ENCODE measurements at places on chromosomes 1 and 21.

DNA sequence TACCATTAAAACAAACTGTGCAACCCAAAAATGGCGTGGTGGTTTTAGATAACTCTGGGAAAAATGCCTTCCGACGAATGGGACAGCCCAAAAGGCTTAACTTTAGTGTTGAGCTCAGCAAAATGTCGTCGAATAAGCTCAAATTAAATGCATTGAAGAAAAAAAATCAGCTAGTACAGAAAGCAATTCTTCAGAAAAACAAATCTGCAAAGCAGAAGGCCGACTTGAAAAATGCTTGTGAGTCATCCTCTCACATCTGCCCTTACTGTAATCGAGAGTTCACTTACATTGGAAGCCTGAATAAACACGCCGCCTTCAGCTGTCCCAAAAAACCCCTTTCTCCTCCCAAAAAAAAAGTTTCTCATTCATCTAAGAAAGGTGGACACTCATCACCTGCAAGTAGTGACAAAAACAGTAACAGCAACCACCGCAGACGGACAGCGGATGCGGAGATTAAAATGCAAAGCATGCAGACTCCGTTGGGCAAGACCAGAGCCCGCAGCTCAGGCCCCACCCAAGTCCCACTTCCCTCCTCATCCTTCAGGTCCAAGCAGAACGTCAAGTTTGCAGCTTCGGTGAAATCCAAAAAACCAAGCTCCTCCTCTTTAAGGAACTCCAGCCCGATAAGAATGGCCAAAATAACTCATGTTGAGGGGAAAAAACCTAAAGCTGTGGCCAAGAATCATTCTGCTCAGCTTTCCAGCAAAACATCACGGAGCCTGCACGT lies 82.1 kb downstream of the PRDM2 start:
- no peak for DNase-seq

- no peak for DNase-seq
Observed at GRCh38 chr1:210298296-210298695, 30.4 kb upstream of the HHAT start.

DNA sequence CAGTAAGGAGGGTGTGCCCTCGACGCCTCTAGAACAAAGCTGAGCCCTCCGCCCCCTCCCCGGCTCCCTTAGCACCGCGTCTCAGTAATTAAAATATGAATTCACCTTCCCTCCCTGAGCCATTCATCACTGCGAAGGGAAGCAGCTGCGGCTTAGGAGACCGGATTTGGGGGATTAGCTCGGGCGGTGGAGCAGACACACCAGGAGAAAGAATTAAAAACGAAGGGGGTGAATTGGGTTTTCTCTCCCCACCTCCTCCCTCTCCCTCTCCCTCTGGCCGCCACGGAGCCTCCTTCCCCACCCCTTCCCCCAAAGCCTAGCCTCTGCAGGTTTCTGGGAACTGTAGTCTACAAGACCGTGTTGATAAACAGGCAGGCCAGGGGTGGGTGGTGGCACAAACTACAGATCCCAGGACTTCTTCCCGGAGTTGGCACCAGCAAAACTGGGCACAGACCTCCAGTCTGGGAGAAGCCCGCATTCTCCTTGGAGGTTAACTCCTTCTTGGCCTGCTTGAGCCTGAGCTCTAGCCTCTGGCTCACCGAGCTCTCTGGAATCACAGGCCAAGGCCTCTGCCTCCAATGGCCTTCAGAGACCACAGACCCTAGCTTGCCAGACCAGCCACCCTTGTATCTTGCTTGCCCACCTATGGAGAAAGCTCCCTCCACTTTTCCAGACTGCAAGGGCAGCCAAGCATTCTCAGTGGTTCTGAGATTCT lies 10.8 kb downstream of the BLACAT1 start:
- DNase-seq = no peak

GRCh38 chr21:39209334-39209688 lies 26.1 kb upstream of the PSMG1 start:
- no peak for DNase-seq

- no peak for DNase-seq
Observed at GRCh38 chr1:41679994-41680393, 195.5 kb upstream of the EDN2 start.

DNA sequence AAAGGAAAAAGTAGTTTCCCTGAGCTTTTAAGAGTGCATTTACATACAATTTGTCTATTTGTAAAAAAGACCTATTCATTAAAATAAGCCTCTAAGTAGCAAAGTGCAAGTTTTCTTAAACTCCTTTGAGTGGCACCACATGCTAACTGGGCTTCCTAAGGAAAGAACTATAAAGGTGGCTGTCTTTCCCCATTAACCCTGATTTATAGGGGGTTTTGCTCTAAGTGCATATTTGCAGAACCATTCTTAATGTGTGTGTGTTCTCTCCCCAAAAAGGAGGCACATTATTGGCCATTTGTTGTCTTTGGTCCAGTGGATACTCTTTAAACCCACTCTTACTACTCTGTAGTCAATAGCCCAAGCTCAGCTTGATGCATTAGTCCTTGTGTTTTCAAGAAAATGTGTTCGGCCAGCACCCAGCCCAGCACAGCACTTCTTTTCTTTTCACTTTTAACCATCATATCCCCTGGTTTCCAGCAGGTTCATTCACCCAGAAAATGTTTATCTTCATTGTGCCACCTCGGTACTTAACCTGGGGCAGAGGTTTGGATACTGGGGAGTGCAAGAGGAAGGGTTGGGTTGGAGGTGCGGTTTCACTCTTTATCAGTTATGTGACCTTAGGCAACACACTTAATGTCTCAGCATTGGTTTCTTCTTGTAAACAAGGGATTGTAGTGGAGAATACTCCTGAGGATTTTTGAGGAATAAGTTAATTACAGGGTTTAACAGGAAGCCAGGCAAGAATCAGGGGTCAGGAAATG lies 161.9 kb upstream of the UBE2U start:
- DNase-seq = no peak

All from GM04504 (cell line).